Activated CD8-positive, alpha-beta memory T cell treated with anti-CD3 and anti-CD28 coated beads, Interleukin-2, amount 10 ng/mL, durations not matched to agents 7 days and 5 days (primary cell): ENCODE measurements at places on chromosomes 16 and 17.

DNA sequence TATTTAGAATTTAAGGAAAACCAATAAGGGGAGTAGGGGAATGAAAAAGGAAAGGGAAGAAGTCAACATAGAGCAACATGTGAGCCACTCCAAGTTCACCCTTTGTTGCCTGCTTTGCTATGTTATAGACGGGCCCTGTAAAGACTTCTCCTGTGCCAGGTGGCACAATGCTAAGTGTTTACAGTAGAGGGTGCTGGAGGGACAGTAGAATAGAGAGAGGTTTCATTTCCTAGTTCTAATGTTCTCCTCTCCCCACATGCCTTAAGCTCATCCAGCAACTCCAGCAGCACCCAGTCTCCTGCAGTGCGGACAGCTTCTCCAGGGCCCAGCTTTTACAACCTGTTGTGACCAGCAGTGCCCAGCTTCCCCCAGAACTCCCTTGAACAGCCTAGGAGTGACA lies 468.0 kb downstream of the HS3ST3B1 start:
- no peak overlapping the region for H3K4me3 ChIP-seq
- H3K27me3 ChIP-seq, result no peaks in the 10 kb centered on the region
- no peak overlapping the region for H3K27ac ChIP-seq
- no peak for DNase-seq
- H3K4me1 ChIP-seq, result no peaks in the 10 kb centered on the region

- H3K36me3 ChIP-seq, result no peaks in the 10 kb centered on the region
- H3K4me1 ChIP-seq, result no peaks in the 10 kb centered on the region
- H3K4me3 ChIP-seq, result no peak overlapping the region
Observed at GRCh38 chr16:59826767-59827166, 1092.7 kb upstream of the GOT2 start.

DNA sequence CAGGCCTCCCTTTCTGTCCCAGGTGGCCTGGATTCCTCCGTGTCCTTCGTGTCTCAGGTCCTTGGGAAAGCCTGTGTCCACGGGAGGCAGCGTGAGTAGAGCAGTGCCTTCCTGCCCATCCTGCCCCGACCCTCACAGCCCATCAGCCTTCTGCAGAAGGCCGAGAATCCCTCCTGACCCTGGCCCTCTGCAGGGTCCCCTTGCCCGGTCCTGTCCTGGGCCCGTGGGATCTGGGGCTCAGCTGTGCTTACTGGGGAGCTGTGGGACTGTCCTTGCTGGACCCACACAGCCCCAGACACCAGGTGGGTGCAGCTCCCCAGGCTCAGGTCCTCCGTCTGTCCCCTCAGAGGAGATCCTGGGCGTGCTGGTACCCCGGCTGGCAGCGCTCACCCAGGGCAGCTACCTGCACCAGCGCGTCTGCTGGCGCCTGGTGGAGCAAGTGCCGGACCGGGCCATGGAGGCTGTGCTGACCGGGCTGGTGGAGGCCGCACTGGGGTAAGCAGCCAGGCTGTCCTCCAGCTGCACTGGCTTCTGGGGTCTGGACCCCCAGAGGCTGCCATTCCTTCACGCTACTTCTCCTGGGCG lies 3.9 kb downstream of the TELO2 start:
- peaks cover 6% of the 10 kb centered on the region for H3K36me3 ChIP-seq
- no peak for DNase-seq
- H3K4me3 ChIP-seq, result no peak overlapping the region
- H3K27ac ChIP-seq, result no peak overlapping the region
- H3K4me1 ChIP-seq, result peaks cover 17% of the 10 kb centered on the region

- no peak overlapping the region for H3K4me3 ChIP-seq
- no peaks in the 10 kb centered on the region for H3K27me3 ChIP-seq
- H3K27ac ChIP-seq, result peak overlapping the region; percentile 72
- H3K36me3 ChIP-seq, result peaks cover 24% of the 10 kb centered on the region
- DNase-seq, result no peak
Observed at GRCh38 chr16:89352091-89352681, 134.7 kb downstream of the ZNF778 start.

DNA sequence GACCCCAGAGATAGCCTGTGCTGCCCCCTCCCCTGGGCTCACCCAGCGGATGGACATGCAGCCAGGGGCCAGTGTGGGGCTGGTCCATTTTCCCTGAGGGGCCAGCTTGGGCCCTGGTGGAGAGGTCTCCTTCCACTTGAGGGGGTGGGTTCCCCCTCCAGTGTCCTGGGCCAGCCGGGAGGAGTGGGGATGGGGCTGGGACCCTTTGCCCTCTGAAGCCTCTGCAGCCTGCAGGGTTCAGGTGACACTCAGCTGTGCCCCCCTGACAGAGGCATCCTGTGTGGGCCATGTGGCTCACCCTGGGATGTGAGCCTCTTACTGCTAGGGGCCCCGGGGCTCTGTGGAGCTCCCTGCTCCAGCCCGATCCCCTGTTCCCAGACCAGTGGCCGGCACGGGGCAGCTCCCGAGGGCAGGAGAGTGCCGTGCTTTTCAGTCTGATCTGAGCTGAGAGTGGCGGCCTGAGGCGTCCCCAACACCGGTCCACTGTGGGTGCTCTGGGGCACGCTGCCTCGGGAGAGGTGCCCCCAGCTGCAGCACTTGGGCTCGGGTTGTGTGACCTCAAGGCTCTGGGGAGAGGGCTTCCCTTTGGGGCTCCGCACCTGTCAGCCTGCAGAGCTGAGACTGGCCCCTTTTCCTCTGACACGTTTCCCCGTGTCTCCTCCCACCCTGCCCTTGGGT lies 439 bp upstream of the GNG13 start:
- peaks cover 10% of the 10 kb centered on the region for H3K27me3 ChIP-seq
- no peak overlapping the region for H3K27ac ChIP-seq
- H3K4me3 ChIP-seq, result no peak overlapping the region
- DNase-seq, result no peak
- H3K4me1 ChIP-seq, result peaks cover 1% of the 10 kb centered on the region

DNA sequence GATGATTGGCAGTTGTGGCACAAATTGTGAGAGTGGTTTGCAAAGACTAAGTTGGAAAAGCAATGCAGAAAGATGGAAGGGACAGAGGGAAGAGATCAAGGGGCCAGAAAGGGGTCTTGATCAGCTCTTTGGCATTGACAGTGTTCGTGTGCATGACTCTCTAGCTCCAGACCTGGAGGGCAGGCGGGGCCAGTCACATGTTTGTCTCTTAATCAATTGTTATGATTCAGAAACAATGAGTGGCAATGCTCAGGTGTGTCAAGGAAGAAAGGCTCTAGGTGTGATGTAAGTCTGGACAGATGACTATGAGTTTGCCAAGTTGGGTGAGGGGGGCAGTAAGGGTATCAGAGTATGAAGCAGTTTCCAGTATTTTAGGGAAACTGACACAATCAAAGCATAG lies 32.1 kb downstream of the WSB1 start:
- no peaks in the 10 kb centered on the region for H3K36me3 ChIP-seq
- H3K27ac ChIP-seq, result no peak overlapping the region
- peaks cover 1% of the 10 kb centered on the region for H3K4me1 ChIP-seq
- DNase-seq, result no peak
- H3K27me3 ChIP-seq, result no peaks in the 10 kb centered on the region
- H3K4me3 ChIP-seq, result no peak overlapping the region

DNA sequence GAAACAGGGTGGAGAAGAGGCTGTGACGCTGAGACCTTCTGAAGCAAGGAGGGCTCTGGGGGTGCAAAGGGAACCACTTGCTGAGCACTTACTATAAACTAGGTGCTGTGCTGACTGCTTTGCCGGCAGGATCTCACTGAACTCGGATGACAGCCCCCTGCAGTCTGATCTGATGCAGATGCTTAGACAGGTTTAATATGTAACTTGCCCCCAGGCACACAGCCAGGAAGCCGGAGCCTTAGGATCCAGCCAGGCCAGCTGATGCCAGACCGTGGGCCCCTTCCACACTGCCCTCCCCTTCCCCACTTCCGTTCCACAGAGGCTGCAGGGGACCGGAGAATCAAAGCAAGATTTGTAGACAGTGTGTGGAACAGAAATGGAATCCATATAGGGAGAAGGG lies 23.1 kb downstream of the SPACA3 start:
- H3K4me1 ChIP-seq, result no peaks in the 10 kb centered on the region
- no peak for DNase-seq
- H3K27ac ChIP-seq, result no peak overlapping the region

DNA sequence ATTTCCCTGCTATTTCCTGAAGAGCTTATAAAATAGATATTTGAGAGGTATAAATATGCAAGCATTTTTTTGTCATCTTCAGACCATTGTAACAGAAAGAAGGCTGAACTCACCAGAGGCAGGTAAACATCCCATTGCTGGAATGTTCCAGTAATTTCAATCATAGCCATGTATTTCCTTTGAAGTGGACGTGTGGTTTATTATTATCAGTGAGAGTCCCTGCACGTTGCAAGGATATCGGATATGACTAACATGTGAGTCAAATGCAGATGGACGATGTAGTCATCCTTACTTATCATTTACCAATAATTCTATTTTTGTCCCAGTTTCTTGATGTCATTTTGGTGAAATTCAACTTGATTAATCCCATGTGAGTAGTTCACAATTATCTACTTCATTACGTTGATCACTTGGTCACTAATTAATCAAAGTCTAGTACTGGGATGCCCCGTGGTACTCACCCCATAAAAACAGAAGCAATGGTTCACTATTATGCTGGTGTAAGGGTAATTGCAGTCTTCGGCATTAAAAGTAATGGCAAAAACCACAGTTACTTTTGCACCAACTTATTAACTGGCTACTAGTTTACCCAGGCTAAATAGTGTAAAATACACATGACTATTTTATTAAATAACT lies 89.5 kb downstream of the VAT1L start:
- no peaks in the 10 kb centered on the region for H3K36me3 ChIP-seq
- no peak overlapping the region for H3K27ac ChIP-seq
- H3K27me3 ChIP-seq, result no peaks in the 10 kb centered on the region
- no peaks in the 10 kb centered on the region for H3K4me1 ChIP-seq
- H3K4me3 ChIP-seq, result no peak overlapping the region

- no peak overlapping the region for H3K27ac ChIP-seq
- H3K4me1 ChIP-seq, result no peaks in the 10 kb centered on the region
- DNase-seq, result no peak
- H3K27me3 ChIP-seq, result no peaks in the 10 kb centered on the region
- no peak overlapping the region for H3K4me3 ChIP-seq
Observed at GRCh38 chr16:5446623-5447240, 349.1 kb upstream of the EEF2KMT start.

- peaks cover 13% of the 10 kb centered on the region for H3K27me3 ChIP-seq
- no peak for DNase-seq
- H3K4me1 ChIP-seq, result no peaks in the 10 kb centered on the region
- no peaks in the 10 kb centered on the region for H3K36me3 ChIP-seq
Observed at GRCh38 chr16:86819533-86819892, 241.2 kb downstream of the FOXL1 start.

- H3K4me1 ChIP-seq, result no peaks in the 10 kb centered on the region
- H3K27ac ChIP-seq, result no peak overlapping the region
- DNase-seq, result no peak
- H3K36me3 ChIP-seq, result no peaks in the 10 kb centered on the region
- no peak overlapping the region for H3K4me3 ChIP-seq
Observed at GRCh38 chr16:65305266-65305959, 183.6 kb upstream of the CDH11 start.

DNA sequence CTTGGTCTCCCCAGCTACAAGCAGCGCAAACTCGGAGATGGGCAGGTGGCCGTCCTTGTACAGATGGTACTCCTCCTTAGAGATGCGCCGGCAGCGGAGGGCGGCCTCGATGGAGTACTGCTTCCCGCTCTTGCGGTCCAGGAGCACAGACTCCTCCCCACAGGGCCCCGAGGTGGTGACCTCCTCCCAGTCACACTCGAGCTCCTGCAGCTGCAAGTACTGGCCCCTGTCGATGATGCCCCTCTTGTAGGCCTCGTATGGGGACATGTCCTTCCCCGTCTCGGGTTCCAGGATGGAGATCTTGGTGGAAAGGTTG lies 7.2 kb downstream of the CDK3 start:
- DNase-seq, result no peak
- H3K27me3 ChIP-seq, result no peaks in the 10 kb centered on the region
- no peaks in the 10 kb centered on the region for H3K36me3 ChIP-seq
- H3K4me3 ChIP-seq, result no peak overlapping the region
- H3K27ac ChIP-seq, result no peak overlapping the region

DNA sequence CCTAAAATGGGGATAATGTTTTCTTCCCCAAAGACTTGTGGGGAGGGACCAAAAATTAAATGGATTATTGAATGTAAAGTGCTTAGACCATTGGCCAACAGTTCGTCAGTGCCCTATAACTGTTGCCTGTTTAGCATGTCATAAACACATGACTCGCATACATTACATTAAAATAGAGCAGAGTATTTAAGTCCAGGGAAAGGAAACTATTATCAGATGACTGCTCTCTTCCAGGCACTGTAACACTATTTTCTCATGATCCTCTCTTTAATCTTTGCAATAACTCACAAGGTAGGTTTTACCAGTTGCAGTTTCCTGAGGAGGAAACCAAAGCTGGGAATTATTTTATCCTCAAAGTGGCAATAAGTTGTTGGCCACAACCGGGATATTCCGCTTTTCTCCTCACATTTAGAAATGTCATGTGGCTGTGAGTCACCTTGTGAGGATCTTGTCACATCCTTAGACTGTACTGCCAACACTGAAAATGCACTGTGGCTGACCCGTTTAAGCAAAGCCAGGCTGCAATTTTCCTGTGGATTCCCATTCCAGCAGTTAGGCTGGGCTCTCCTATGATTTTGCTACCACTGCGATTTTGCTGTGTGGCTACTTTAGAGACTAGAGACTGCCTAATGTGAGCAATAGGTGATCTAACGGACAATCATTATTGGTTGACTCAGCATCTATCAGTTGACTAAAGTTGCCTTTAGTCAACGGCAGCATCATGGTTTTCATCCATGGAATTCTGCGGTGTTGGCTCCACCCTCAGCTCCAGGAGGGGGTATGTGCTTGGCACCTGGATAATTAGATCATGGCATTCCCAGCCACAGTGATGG lies 58.3 kb upstream of the DHX40 start:
- H3K36me3 ChIP-seq, result no peaks in the 10 kb centered on the region
- H3K4me3 ChIP-seq, result no peak overlapping the region
- no peak for DNase-seq
- H3K27me3 ChIP-seq, result peaks cover 3% of the 10 kb centered on the region
- H3K4me1 ChIP-seq, result peaks cover 3% of the 10 kb centered on the region

DNA sequence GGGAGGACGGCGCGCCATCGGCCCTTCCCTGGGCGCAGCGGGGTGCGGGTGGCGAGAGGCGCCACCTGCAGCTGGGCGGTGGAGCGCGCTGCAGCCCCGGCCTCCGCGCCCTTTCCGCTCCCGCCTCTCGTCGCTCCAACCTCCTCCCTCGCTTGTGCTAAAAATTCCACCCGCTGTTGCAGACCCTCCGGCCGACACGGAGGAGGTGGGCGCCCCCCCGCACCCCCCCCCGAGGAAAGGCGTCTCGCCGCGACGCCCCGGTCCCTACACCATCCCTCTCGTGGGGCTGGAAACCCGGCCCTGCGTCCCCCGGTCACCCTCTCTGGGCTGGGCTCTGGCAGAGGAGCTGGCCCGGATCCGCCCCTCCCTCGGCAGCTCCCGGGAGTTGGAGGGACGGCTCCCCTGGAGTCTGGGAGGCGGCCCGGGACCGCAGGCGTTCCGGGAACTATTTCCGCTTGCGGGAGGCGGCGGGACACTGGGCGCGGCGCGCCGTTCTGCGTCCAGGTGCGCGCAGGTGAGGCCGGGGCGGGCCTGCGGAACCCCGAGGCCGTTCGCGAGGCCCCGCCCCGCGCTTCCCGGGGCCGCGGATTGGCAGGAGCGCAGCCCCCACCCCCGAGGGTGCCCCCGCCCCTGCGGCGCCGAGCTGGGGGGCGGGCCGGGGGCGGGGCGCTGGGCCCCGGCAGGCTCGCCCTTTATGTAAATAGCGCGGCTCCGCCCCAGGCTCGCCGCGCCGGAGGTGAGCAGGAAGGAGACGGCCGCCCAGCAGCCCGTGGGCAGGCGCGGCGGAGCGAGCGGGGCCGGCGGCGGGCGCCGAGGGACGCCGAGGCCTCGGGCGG lies at the start of gene LLGL2:
TSS of gene LLGL2 (plus strand) at position 728 of the 836 bp plus-strand sequence. CDS start 17,730 bp downstream, outside the sequence.
- no peak within 1 kb of the TSS for H3K27ac ChIP-seq
- peaks cover 6% of the 10 kb centered on the region for H3K27me3 ChIP-seq
- peaks cover 16% of the 10 kb centered on the region for H3K4me1 ChIP-seq
- peak; percentile 85 for DNase-seq
- H3K4me3 ChIP-seq, result peak within 1 kb of the TSS; percentile 70
